ENCODE measurements at places on chromosomes 3 and 15.

DNA sequence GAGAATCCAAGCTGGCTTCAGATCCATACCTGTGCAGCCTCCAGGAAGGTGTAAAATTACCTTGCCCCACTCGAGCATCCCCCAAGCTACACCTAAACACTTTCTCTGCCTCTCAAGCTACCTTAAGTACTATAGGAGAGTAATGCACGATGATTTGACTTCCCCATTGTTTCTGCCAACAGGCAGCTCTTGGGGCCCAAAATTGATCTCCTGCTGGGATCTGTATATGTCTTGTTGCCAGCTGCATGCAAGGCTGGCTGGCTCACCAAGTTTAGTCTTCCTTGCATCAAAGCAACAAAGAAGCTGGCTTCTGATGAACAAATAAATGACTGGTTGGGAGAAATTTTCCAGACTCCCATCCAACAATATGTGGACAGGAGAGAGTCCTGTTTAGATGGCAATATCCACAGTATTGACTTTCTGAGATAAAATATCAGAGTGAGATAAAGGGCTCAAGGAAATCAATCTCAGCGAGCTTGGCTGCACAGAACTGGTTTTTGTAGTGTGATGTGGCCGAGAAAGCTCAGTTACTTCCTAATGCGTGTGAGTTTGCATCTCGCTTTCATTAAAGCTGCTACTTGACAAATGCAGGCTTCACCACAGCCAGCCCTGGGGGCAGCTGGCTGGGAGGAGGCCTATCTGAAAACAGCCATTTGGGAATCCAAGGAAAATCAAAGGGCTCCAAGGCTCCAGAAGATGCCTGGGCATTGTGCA lies 140.7 kb downstream of the MINAR1 start:
- peak; percentile 13 for DNase-seq

DNA sequence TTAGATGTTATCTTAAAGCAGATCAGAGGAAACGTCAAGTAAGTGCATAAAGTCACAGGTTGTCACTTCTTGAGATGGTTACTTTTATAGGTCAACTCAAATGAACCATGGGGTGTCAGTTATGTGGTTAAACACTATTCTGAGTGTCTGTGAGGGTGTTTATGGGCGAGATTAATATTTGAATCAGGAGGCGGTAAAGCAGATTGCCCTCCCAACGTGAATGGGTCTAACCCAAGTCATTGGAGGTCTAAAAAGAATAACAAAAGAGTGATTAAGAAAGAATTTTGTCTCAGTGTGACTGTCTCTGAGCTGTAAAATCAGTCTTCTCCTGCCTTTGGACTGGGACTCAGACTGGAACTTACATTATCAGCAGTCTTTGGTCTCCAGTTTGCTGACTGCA lies 977.5 kb downstream of the NAALADL2 start:
- no peak for DNase-seq

- no peak for DNase-seq
Measured at GRCh38 chr15:55546718-55547117, 38.7 kb upstream of the DNAAF4 start.

DNA sequence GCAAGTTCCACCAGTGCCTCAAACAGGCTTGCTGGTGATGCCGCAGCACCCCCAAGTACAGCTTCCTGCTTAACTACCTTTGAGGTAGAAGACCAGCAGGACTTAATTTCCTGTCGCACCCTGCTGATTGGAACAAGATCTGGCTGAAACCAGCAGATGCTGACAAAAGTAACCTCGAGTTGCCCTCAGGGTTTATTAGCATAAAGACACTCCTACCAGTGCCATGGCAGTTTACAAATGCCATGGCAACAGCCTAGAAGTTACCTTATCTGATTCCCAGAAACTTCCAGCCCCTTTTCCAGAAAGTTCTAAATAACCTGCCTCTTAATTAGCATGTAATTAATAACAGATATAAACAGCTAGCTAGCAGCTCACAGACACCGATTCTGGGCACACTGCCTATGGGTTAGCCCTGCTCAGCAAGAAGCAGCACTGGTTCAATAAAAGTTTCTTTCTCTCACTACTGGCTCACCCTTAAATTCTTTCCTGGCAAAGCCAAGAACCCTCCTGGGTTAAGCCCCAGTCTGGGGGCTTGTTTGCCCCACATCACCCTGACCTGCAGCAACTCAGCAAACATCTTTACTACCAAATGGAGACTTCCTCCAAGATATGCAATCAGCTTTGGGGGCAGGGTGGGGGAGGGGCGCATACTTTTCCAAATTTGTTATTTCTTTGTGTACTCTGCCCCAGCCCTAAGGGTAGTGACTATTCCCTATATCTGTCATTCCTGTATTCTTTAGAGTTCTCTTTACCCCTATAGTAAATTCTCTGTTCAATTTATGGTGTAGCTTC lies 54.2 kb downstream of the MAP4 start:
- peak; percentile 55 for DNase-seq

- DNase-seq, result peak; percentile 68
Measured at GRCh38 chr3:12436514-12437220, 47.6 kb upstream of the TSEN2 start.

DNA sequence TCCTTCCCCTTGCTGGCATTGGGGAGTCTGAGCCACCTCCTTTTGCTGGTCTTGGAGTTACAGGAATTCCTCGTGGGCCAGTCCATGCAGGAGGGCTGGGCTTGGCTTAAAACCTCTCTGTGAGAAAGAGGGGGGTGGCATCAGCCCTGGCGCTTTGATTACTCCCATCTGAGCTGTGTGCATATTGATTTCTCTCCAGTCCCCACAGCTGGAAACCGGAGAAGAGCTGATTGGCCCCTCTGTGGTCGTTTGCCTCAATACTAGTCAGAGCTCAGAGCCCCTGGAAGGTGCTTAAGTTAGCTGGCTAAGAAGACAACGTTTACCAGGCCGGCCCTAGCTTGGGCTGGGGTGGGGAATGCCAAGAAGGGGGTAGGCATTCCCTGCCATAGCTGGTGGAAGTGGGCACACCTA lies 4.0 kb upstream of the RASGRF1 start:
- no peak for DNase-seq

- DNase-seq, result no peak
Measured at GRCh38 chr15:87620393-87620792, 636.1 kb downstream of the NTRK3 start.

- DNase-seq, result no peak
Measured at GRCh38 chr3:107206141-107206540, 171.1 kb upstream of the CCDC54 start.

DNA sequence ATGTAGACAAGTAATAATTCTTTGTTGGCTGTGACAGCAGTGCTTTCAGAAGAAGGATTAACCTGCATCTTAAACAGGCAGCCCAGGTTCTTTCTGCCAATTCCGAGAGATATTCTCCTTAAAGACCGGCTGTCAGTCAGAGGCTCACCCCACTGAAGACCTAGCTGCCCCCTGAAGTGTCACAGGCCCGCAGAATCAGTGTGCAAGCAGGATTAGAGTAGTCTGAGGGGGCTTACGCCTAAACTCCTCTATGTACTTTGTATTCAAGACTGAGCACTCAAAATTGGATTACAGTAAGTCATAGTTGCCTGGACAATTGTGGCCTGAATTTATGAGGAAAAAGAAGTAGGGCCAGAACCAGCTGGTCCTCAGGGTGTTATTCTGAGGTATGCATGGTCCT lies 342.9 kb downstream of the CLSTN2 start:
- no peak for DNase-seq
